ENCODE measurements at places on chromosomes 7 and 10.

DNA sequence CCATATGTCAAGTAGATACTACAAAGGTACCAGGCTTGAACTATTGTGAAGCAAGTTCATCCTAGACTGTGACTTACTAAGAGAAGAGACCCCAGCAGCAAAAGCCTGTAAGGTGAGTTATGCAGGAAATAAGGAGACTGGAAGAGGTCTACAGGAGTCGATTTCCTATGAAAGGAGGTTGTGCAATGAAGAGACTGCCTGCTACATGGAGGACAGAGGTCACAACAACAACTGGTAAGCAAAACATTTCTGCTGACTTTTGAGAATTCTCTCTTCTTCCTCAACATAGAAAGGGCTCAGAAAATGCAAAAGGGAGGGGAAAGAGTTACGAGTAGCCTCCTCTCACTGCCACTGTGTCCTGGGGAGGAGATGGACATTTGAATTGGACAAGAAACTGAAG is 42.4 kb downstream of the PDK4 start:
- DNase-seq, result no peak

GRCh38 chr7:21427182-21427870 is 557 bp upstream of the SP4 start:
- peak; percentile 98 for DNase-seq

DNA sequence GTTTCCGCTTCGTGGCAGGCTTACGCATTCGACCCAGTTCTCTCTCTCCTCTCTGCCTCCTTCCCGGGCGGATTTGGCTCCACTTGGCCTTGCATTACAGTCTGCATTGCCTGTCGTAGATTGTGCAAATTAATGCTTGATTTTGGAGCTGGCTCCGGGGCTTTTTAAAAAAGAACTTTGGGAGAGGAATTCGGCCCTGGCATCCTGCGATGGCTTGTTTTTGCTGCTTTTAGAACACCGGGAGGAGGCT is 767 bp downstream of the EIF4EBP2 start:
- no peak for DNase-seq

GRCh38 chr10:12564173-12564572 is 214.8 kb downstream of the CAMK1D start:
- no peak for DNase-seq

DNA sequence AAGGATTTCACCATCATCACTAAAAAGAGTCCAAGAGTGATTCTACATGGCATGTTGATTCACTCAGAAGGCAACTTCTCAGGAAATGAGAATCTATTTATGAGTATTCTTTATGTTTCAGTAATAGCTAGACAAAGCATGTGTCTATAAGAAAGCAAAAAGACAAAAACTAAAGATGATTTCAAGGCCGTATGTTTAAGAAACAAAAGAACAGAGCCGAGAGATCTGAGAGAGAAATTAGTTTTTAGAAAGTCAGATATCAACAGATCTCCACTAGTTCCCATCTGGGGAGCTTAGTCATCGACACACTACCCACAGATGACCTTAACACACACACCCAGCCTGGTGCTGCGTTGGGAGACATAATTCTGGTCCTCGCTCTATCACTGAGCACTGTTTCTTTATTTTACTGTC is 21.0 kb downstream of the PIP4K2A start:
- DNase-seq, result no peak

DNA sequence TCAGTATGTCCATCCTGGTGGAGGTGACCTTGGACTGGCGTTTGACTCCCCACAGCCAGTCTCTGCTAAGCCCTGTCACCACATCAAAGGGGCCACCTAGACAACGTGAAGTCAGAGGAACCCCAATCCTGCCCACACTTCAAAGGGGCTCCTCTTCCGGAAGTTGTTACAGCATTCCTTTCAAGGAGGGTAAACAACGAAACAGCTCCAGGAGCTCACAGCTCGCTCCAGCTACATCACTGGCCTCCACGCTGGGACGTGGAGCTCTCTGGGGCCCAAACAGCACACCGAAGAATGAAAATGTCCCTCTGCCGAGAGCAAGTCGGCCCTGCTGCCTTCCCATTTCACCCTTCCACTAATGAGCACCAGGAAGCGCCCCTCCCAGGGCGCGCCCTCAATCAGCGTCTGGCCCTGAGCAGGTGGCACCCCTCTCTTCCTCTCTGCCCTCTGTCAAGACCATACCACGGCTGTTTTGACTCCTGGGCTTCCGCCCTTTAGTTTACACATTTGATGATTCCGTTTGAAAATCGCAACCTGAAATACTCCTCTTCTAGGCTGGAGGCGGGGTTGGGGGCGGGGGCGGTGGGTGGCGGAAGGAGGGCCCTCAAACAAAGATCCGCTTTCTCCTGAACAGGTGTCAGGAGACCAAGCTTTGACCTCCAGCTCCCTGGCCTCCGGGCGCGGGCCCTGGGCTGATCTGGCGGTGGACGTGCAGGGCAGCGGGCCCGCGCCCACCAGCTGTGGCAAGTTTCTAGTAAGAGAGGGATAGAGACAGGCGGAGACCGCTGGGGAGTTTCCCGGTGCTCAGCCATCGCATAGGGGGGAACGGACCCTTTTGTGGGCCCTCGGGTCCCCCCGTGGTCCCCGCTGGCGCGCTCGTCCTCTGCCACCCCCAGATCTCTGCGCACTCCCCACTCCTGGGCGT is 53.1 kb upstream of the KDM7A start:
- no peak for DNase-seq

GRCh38 chr10:112135604-112136003 is 48.0 kb downstream of the GPAM start:
- DNase-seq, result no peak
